Kidney capillary endothelial cell (primary cell): ENCODE measurements at places on chromosomes 11 and 22.
A peak's percentile ranks its signal among the peaks of the same experiment; 100 is the strongest.

DNA sequence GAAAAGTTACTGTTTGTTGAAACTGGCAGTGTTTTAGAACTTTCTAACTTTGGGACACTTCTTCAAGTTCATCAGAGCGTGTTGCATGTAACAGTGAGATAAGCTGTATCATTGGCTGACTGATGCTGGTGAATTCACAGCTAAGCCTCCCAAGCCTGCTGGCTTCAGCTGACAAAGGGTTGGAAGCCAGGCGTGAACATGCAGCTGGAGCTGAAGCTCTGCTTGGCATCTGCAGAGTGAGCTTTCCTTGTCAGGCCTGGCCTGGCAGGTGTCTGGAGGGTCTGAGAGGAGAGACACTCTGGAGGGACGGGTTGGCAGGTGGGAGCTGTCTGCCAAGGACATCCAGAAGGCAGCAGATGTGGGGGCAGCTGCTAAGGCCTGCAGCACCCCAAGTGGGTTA is 1.5 kb downstream of the AMPD3 start:
- no peak for DNase-seq

- DNase-seq: no peak
Measured at GRCh38 chr11:26043665-26044064, 288.3 kb upstream of the ANO3 start.

GRCh38 chr11:116460156-116460920 is 312.4 kb downstream of the BUD13 start:
- DNase-seq: no peak

GRCh38 chr22:25628494-25628893 is 64.0 kb downstream of the GRK3 start:
- no peak for DNase-seq

GRCh38 chr11:17384002-17384511 is 4.4 kb downstream of the KCNJ11 start:
- peak; percentile 60 for DNase-seq

- DNase-seq: no peak
Measured at GRCh38 chr11:79097246-79097875, 343.5 kb downstream of the TENM4 start.

DNA sequence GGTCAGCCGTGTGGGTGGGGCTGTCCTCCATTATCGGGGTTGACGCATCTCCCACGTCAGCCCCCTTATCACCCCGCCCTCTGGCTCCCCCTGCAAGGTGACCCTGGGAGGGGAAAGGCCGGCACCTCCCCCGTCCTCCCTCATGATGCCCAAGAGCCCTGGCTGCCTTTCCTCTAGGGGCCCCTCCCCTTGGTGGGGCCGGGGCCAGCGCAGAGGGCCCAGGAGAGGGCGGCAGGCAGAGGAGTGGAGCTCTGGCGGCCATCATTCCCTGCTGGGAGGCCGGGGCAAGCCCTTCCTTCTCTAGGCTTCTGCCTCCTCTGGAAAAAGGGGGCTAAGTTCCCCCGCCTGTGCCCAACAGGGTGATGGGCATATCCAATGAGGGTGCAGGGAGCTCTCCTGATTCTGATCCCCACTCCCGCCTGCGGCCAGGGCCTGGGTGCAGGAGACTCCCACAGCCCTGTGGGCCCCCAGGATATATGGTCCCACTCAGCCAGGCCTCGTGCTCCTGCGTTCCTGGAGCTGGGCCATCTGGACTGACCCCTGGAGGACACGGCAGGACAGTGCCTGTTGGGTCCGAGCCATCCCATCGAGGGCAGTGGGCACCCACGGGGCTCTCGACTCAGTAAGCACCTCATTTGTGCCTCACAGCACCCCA is 12.3 kb downstream of the MYRF start:
- no peak for DNase-seq

- DNase-seq: no peak
Measured at GRCh38 chr11:122723576-122723975, 68.1 kb downstream of the UBASH3B start.

- no peak for DNase-seq
Measured at GRCh38 chr11:83363312-83363711, 77.1 kb upstream of the CCDC90B start.

DNA sequence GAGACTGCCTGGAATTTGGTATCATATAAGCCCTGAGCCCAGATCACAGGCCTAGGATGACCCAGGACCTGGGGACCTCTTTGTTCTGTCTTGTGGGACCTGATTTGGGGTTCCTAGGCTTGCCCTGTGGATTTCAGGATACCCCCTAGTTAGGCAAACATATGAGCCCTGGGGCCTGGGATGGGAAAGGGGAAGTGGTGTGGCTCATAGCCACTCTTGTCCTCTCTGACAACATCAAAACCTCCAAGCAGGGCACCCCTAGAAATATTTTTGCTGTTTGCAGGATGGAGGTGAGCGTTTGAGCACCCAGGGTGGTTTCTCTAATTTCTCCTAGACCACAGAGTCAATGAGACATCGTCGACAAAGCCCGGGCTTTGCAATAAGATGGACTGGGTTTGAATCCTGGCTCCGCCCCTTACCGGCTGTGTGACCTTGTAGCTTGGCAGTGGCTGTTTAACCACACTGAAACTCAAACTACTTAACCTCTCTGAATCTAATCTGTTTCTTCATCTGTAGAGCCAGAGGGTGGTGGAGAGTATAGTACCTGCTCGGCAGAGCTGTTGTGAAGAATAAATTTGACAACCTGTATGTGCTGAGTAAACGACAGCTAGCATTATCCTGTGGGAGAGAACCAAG is 5.3 kb upstream of the LRRC10B start:
- no peak for DNase-seq

DNA sequence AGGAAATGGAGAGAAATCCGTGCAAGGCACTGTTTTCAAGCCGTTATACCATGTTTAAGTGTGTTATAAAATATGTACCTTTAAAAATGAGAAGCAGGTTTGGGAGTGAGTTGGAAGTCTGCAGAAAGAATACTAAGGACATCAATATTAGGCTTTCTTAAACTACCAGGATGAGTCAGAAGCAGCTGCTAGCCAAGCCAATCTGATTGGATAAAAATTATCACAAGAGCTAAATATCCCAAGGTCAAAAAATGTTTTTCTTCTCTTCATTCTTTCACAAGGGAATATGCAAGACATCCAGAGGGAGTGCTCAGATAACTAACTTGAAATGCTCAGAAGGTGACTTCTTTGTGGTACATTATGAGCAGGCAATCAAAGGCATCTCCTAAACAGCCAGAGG is 19.3 kb upstream of the CKAP5 start:
- DNase-seq: no peak

- peak; percentile 26 for DNase-seq
Measured at GRCh38 chr11:125402435-125402834, 93.6 kb downstream of the FEZ1 start.

DNA sequence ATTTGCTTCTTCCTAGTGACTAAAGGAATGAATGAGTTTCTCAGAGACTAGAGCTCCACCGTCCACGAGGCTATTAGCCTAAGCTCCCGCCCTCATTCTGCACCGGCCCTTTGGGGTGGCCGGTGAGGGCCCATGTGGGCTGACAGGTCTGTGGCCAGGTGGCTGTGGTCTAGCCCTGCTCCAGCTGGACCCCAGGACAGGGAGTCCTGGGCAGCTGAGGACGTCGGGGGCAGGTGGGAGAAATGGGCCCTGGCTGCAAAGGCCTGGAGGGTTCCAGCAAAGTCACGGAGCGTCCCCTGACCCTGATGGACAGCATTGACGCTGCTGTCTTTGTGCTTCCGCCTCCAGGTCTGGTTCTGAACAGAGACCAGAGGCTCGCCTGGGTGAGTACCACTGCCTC is 12.2 kb downstream of the SERHL2 start:
- no peak for DNase-seq

DNA sequence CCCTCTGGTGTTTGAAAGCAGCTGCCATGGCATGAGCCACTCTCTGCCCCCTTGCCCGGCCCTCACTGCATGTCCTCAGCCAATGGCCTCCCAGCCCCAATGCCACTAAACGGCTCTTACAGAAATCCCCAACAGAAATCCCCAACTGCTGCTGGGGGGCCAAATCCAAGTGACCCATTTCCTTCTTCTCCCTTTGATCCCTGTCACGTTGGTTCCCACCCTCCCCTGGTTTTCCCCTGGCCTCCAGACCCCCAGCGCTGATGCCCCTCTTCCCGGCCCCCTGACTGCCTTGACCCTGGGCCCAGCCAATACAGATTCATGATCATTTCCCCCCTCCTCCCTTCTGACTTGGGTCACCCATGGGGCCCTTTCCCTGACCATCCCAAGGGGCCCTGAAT is 30.9 kb downstream of the IGLL1 start:
- DNase-seq: no peak

- no peak for DNase-seq
Measured at GRCh38 chr22:43289976-43290721, 53.0 kb downstream of the SCUBE1 start.

DNA sequence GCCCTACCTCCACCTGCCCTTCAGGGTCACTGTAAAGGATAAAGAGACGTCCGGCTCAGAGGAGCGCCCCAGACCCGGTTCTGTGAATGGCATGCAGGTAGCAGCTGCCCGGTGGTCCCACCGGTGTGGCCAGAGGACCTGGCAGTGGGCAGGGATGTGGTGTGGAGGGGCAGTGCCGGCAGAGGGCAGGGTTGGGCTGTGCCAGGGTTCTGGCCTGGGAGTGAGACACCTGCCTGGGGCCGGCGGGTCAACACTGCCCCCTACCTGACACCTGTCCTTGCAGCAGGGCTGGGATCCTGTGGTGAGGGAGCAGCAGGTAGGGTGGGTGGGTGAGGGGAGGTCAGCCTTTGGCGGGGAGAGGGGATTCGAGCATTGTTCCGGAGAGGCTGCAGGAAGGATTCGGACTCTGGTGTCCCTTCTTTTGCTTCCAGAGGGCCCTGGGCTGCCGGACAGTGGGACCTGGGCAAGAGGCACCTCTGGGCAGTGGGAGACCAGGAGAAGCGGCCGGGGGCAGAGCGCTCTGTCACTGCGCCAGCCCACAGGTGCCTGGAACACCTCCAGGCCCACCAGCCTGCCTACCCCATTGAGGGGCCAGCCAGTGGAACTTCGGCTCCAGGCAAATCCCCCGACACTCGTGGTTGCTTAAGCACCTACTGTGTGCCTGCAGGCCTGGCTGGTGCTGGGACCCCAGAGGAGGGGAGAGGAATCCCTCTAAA is 1.6 kb upstream of the PHLDA2 start:
- peak; percentile 42 for DNase-seq

GRCh38 chr22:27175021-27175838 is 517.8 kb downstream of the MIAT start:
- DNase-seq: no peak

DNA sequence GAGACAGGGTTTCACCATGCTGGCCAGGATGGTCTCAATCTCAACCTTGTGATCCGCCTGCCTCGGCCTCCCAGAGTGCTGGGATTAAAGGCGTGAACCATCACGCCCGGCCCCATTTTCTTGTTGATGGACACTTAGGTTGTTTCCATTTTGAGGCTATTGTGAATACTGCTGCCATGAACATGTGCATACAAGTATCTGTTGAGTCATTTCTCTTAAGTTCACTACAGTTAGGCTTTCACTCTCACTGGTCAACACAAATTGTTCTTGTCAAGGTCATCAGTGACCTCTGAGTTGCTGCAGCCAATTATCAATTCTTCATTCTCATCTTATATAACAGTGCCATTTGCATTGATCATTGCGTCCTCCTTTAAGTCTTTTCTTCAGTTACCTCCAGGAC is 13.0 kb upstream of the ZBTB44 start:
- DNase-seq: no peak

- DNase-seq: no peak
Measured at GRCh38 chr22:49155770-49156580, 671.7 kb downstream of the BRD1 start.

GRCh38 chr11:12377824-12378593 is 638 bp downstream of the PARVA start:
- peak; percentile 71 for DNase-seq

- DNase-seq: no peak
Measured at GRCh38 chr11:2587976-2588748, 111.6 kb downstream of the KCNQ1OT1 start.

- DNase-seq: no peak
Measured at GRCh38 chr11:34308049-34308912, 49.5 kb downstream of the ABTB2 start.

DNA sequence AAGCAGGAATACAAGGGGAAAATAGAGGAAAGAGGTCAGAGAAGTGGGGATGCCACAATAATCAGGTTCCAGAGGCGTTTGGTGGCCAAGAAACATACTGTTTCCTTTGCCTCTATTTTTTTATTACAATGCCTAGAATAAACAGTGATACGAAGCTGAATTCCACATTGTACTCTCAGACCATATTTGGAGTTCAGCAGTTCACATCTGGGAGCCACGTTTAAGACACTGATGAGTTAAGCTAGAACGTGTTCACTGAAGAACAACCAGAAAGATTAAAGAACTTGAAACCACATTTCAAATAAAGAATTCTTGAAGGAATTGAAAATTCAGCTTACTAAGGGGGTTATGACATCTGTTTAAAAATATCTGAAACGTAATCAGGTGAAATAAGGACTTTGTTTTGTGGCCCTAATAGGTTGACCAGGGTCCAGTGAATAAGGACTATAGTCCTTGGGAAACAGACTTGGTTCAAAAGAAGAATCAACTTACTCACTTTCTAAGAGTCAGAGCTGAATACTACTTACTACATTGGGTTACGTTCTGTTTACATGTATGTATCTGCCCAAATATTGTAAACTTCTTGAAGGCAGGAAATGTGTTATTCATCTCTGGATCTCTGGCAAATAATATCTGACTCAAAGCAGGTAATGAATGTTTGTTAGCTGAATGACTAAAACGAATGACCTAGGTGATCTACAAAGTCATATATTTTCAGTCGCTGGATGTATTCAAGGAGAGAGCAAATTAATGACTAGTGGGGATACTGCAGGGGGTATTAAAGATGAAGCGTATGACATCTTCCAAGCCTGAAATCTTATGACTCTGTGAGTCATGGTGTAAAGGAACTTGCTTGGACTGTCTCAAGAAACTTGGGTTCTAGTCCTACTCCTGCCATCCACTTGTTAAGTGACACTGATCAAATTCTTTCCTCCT is 247.0 kb upstream of the NARS2 start:
- no peak for DNase-seq

DNA sequence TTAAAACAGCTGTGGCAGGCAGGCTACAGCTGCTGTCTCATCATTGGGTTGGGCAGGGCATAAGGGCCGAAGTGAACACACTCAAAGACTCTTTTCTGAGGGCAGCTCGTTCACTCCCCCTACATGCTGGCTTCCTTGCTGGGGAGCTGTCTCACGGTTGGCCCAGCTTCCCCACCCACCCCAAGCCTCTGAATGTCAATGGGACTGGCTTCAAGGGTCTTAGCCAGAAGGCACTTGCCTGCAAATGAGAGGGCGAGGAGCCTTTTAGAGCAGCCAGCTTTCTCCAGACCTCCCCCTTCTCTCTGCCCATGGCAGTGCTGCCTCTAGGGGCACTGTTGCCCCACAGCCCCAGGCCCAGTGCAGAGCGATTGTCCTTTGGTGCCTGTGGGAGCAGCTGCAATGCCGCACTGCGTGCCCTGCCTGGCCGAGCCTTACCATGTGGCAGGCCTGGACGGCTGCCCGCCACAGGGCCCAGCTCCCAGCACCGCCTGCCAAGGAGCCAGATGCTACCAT is 94.7 kb upstream of the RASSF10 start:
- no peak for DNase-seq

- DNase-seq: no peak
Measured at GRCh38 chr22:20084547-20085413, 4.7 kb downstream of the DGCR8 start.

GRCh38 chr11:129368889-129369672 is 6.6 kb upstream of the BARX2 start:
- no peak for DNase-seq
